Stimulated activated CD4-positive, alpha-beta T cell treated with anti-CD3 and anti-CD28 coated beads, Interleukin-15, amount 100 ng/mL, for 1 hour (primary cell): ENCODE measurements at places on chromosomes 5 and 9.

DNA sequence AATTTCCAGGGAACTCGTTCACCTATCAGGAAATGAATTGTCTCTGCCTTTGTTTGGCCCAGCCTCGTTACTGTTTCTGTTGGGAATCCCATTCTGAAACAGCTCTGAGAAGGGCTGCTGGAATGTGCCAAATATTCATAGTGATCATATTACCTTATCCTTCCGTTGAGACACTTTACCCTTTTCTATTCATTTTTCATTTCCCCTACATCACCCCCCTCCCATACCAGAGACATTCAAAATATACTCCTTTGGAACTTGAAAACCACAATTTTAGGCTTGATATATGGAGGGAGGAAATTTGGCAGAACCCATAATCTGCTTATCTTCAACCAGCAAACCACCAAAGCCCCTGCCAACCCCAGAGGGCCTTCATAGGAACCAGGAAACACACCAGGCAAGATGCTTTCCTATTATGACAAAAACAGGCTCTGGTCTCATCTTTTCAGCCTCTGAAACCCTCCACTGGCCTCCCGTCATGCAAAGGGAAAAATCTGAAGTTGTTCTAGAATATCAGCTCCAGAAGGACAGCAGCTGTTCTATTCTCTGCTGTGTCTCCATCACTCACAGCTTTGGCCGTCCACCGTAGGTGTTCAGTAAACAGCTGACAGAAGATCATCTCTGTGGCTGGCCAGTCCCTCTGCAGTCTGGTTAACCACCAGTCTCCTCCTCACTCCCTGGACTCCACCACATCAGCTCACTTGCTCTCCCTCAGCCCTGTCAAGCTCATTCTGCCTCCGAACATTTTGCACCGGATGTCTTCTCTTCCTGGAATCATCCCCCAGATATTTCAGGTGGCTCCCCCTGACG, 217.2 kb upstream of the WWC1 start:
- DNase-seq: no peak

DNA sequence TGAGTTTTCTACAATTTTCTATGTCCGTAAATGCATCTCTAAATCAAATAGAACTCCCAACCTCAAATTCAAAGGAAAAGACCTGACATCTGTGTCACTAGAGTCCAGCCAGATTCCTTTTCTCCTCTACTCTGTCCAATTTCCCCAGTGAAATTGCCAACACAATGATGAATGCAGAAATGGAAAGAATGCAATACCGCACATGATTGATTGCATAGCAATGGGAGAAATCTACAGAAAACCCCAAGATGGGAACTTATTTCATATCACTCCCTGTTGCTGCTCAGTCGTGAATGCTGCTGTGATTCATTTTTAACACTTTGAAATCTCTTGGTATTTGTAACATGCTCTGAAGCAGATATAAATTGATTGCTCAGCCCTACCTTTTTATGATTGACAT, 355.1 kb upstream of the TUSC1 start:
- no peak for DNase-seq

DNA sequence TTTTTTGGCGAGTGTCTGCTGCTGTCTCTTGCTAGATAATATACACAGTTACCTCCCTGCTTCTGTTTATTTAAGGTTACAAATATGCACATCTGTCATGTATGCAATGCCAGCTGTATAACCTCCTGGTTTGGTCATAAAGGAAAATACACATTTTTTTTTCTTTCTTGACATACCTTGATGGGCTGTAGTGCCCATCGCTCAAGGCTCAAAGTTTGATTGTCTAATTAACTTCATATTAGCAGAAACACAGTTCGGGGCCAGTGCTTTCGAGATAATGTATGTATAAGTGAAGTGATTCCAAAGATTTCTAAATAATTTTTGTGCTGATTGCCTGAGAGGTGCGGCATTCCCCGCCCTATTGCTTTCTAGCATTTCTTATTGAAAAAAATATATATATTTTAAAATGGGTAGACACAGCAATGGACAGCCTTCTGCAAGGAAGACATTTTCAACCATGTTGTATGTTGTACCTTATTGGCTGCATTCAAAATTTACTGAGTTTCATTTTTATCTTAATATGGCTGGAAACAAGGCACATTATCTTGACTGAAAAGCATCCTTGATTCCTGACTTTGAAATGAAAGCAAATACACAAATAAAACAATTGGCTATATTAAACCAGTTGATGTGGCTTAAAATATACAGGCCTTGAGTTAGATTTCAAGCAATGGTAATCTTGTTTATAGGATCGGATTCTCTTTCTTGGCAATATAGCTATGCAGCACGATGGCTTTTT, 206.2 kb downstream of the MEF2C start:
- DNase-seq: no peak

DNA sequence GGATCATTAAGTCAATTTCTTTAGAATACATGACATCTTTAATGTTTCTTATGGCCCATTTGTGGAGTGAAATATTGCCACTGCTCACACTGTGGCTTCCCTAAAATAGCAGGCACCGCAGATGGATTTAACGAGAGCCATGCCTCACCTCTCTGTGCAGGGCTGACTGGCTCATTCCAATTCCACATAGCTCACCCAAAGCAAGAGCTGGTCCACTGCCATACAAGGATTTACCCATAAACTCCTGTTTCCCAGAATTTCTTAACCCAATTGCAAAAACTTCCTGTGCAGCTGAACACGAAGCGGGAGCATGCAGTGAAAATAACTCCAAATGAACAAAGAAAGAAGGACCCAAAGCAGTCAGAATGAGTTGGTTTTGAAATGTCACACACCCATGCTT, 159.5 kb downstream of the BAAT start:
- no peak for DNase-seq

GRCh38 chr5:54453046-54453445, 2.5 kb upstream of the HSPB3 start:
- DNase-seq: no peak

- DNase-seq: no peak
Measured at GRCh38 chr5:76152161-76152560, 69.0 kb downstream of the SV2C start.

- DNase-seq: no peak
Measured at GRCh38 chr5:42953041-42953440, 87.1 kb downstream of the ANXA2R start.
